Neural crest cell (in vitro differentiated cells): ENCODE measurements at places on chromosomes 12 and 14. TPM values are rescaled to one million over a fixed set of nuclear protein-coding genes. Genes with fewer than 3 reads are reported as not detected.

GRCh38 chr14:48714366-48714765 is 871.8 kb downstream of the RPS29 start:
- H3K27ac ChIP-seq: no peak overlapping the region
- H3K27me3 ChIP-seq: no peaks in the 10 kb centered on the region
- no peak overlapping the region for H3K4me3 ChIP-seq
- H3K36me3 ChIP-seq: no peaks in the 10 kb centered on the region
- H3K4me1 ChIP-seq: no peaks in the 10 kb centered on the region
- DNase-seq: no peak

DNA sequence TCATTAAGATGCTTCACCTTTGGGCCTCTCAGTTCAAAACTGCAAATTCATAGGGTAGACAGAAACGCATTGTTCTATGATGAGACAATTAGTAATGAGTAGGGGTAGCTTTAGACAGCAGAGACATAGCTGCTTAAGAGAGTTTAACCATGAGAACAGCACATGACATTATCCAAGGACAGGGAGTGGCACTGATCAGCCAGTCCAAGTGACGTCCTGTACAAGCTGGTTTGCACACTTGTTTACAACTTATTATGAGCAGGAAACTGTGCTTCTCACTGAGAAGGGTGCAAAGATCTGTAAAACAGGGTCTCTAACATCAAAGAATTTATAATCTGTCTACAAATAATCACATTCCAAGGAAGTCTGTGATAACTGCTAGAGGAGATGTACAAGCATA is 11.2 kb upstream of the SRSF5 start:
- peaks cover 2% of the 10 kb centered on the region for H3K27me3 ChIP-seq
- DNase-seq: no peak
- H3K4me3 ChIP-seq: no peak overlapping the region
- no peaks in the 10 kb centered on the region for H3K4me1 ChIP-seq
- H3K27ac ChIP-seq: peak overlapping the region; percentile 67

- peaks cover 2% of the 10 kb centered on the region for H3K27me3 ChIP-seq
- peaks cover 2% of the 10 kb centered on the region for H3K4me1 ChIP-seq
- no peaks in the 10 kb centered on the region for H3K36me3 ChIP-seq
- H3K27ac ChIP-seq: no peak overlapping the region
These were observed 63.2 kb upstream of the IFNG-AS1 start for GRCh38 chr12:67926063-67926462.

The HSPB8 gene
- 0.50 and 0.58 TPM in 2 replicates for total RNA-seq

- peaks cover 11% of the 10 kb centered on the region for H3K4me1 ChIP-seq
- H3K4me3 ChIP-seq: no peak overlapping the region
- H3K36me3 ChIP-seq: no peaks in the 10 kb centered on the region
- DNase-seq: no peak
- no peak overlapping the region for H3K27ac ChIP-seq
These were observed 42.6 kb downstream of the LRTM2 start for GRCh38 chr12:1862973-1863372.

GRCh38 chr14:48970943-48971342 is 615.2 kb downstream of the RPS29 start:
- no peak overlapping the region for H3K4me3 ChIP-seq
- no peaks in the 10 kb centered on the region for H3K36me3 ChIP-seq
- peaks cover 4% of the 10 kb centered on the region for H3K4me1 ChIP-seq
- no peaks in the 10 kb centered on the region for H3K27me3 ChIP-seq

The ALDH2 gene
- total RNA-seq: 62.8 and 65.9 TPM in 2 replicates

- no peak for DNase-seq
- no peaks in the 10 kb centered on the region for H3K4me1 ChIP-seq
- no peaks in the 10 kb centered on the region for H3K36me3 ChIP-seq
- H3K27me3 ChIP-seq: no peaks in the 10 kb centered on the region
These were observed 17.4 kb downstream of the BICDL1 start for GRCh38 chr12:120006258-120006975.

- H3K36me3 ChIP-seq: no peaks in the 10 kb centered on the region
- no peak overlapping the region for H3K4me3 ChIP-seq
- no peaks in the 10 kb centered on the region for H3K27me3 ChIP-seq
- no peak overlapping the region for H3K27ac ChIP-seq
These were observed 3.7 kb upstream of the SLC15A5 start for GRCh38 chr12:16281157-16281556.

GRCh38 chr14:100567877-100568163 is 19.4 kb downstream of the BEGAIN start:
- H3K4me3 ChIP-seq: no peak overlapping the region
- H3K27ac ChIP-seq: no peak overlapping the region
- H3K4me1 ChIP-seq: peaks cover 4% of the 10 kb centered on the region

DNA sequence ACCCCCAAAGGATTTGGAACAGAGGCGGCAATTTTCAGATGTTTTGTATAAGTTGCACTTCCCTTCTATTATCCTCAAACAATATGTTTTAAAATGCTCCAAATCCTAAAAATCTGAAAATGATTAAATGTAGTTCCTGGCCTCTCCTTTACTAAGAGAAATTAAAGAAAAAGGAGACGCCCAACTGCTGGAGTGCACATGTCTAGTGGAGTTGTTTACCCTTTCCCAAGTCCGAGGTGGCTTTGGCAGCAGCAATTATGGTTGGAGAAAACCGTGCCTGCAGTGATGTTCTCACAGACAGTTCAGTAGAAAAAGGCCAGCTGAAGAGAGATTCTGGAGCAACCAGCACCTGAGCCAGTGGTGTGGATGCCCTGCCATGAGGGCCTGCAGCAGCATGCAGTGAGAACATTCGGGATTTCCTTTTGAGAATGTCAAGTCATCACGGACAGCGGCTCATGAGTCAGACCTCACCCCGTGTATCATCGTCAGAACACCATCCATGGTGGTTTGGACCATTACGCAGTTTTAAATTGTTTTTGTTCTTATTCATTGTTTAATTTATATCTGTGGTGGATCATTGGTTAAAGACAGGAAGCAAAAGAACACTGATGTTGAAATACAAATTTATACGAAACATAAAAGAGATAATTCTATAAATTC is 179.0 kb upstream of the KRR1 start:
- H3K27me3 ChIP-seq: no peaks in the 10 kb centered on the region
- no peaks in the 10 kb centered on the region for H3K36me3 ChIP-seq
- DNase-seq: no peak

DNA sequence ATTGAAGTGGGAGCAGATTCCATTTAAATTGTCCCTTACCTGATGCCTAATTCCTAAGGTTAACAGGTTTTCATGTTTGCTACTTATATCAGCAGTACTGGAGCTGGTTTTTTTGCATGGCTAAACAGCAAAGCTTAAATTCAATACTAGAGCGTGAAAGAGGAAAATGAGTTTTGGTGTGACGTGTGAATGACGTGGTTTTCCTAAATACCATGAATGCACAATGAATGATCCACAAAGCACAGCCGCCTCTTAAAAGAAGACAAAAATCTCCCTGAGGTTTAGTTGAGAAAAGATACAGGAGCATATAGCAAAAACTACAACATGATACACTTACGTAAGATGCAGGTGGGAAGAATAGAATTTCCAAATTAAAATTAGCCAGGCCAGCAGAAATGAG is 731.1 kb downstream of the DIO2 start:
- H3K4me3 ChIP-seq: no peak overlapping the region
- H3K27me3 ChIP-seq: no peaks in the 10 kb centered on the region
- no peaks in the 10 kb centered on the region for H3K36me3 ChIP-seq
- peaks cover 16% of the 10 kb centered on the region for H3K4me1 ChIP-seq

DNA sequence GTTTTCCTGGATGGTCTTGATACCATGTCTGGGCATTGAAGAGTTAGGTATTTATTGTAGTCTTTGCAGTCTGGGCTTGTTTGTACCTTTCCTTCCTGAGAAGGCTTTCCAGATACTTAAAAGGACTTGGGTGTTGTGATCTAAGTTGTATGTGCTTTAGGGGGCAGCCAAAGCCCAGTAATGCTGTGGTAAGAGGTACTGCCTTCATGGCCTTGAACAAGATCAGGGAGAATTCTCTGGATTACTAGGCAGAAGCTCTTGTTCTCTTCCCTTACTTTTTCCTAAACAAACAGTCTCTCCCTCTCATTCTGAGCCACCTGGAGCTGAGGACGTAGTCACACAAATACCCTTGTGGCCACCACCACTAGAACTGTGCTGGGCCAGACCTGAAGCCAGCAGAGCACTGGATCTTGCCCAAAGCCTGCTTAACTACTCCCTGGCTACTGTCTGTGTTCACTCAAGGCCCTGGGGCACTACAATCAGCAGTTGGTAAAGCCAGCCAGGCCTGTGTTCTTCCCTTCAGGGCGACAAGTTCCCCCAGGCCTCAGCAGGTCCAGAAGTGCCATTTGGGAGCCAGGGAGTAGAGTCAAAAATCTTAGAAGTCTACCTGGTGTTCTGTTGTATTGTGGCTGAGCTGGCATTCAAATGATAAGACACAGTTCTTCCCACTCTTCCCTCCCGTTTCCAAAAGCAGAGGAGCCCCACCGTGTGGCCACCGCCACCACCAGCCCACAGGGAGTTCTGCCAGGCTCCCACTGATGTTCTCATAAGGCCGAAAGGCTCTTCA is 11.4 kb downstream of the PRORP start:
- H3K27ac ChIP-seq: no peak overlapping the region
- no peak for DNase-seq
- no peaks in the 10 kb centered on the region for H3K27me3 ChIP-seq

The CDKN1B gene
- 47.9 and 52.5 TPM in 2 replicates for total RNA-seq

The PRB3 gene
- not detected in 2 replicates for total RNA-seq

- H3K4me3 ChIP-seq: no peak overlapping the region
- H3K27me3 ChIP-seq: no peaks in the 10 kb centered on the region
- peak overlapping the region; percentile 43 for H3K27ac ChIP-seq
These were observed 72.3 kb downstream of the PTPN21 start for GRCh38 chr14:88482524-88482923.

The RFLNA gene
- 2.1 and 2.8 TPM in 2 replicates for total RNA-seq

- no peak overlapping the region for H3K4me3 ChIP-seq
- no peak for DNase-seq
- H3K36me3 ChIP-seq: no peaks in the 10 kb centered on the region
- H3K27ac ChIP-seq: no peak overlapping the region
- H3K27me3 ChIP-seq: no peaks in the 10 kb centered on the region
- no peaks in the 10 kb centered on the region for H3K4me1 ChIP-seq
These were observed 381.5 kb downstream of the ALG10 start for GRCh38 chr12:34403706-34404376.

- no peak overlapping the region for H3K27ac ChIP-seq
- no peaks in the 10 kb centered on the region for H3K27me3 ChIP-seq
- peak overlapping the region; percentile 34 for H3K4me3 ChIP-seq
- no peak for DNase-seq
- peaks cover 19% of the 10 kb centered on the region for H3K36me3 ChIP-seq
- H3K4me1 ChIP-seq: peaks cover 17% of the 10 kb centered on the region
These were observed 6.3 kb upstream of the CDH24 start for GRCh38 chr14:23063601-23064000.

GRCh38 chr14:101456246-101457175 is 104.8 kb upstream of the DIO3 start:
- DNase-seq: no peak
- H3K4me3 ChIP-seq: peak overlapping the region; percentile 64
- H3K27ac ChIP-seq: no peak overlapping the region
- peaks cover 20% of the 10 kb centered on the region for H3K4me1 ChIP-seq

The GALNT6 gene
- 0.09 and 0.16 TPM in 2 replicates for total RNA-seq

The SIRT4 gene
- 1.7 TPM in 2 replicates for total RNA-seq

The SDS gene
- not detected in 2 replicates for total RNA-seq

GRCh38 chr12:85874031-85874461 is at the start of gene NTS:
Gene NTS (plus strand): TSS chr12:85874295. CDS start chr12:85874404, 109 bp downstream.
- H3K4me3 ChIP-seq: peak within 1 kb of the TSS; percentile 11
- no peaks in the 10 kb centered on the region for H3K36me3 ChIP-seq
- DNase-seq: no peak
- peaks cover 15% of the 10 kb centered on the region for H3K27me3 ChIP-seq
- H3K27ac ChIP-seq: no peak within 1 kb of the TSS
- H3K4me1 ChIP-seq: peaks cover 12% of the 10 kb centered on the region

GRCh38 chr14:77574446-77575115 is 41.9 kb downstream of the SPTLC2 start:
- peaks cover 15% of the 10 kb centered on the region for H3K36me3 ChIP-seq
- no peaks in the 10 kb centered on the region for H3K27me3 ChIP-seq
- DNase-seq: no peak
- H3K4me3 ChIP-seq: no peak overlapping the region

The PIANP gene
- 8.6 and 8.7 TPM in 2 replicates for total RNA-seq

GRCh38 chr12:110639336-110640141 is 25.6 kb downstream of the TCTN1 start:
- H3K4me3 ChIP-seq: no peak overlapping the region
- peaks cover 45% of the 10 kb centered on the region for H3K4me1 ChIP-seq
- peaks cover 6% of the 10 kb centered on the region for H3K36me3 ChIP-seq
- peak overlapping the region; percentile 60 for H3K27ac ChIP-seq
- H3K27me3 ChIP-seq: no peaks in the 10 kb centered on the region

GRCh38 chr12:89355243-89356068 is 3.2 kb upstream of the DUSP6 start:
- peak overlapping the region; percentile 95 for H3K4me3 ChIP-seq
- DNase-seq: no peak
- H3K27me3 ChIP-seq: peaks cover 4% of the 10 kb centered on the region
- H3K4me1 ChIP-seq: peaks cover 51% of the 10 kb centered on the region

The STXBP6 gene
- 6.8 and 7.2 TPM in 2 replicates for total RNA-seq

The OAS2 gene
- not detected in 2 replicates for total RNA-seq

The APEX1 gene
- total RNA-seq: 433 and 437 TPM in 2 replicates

DNA sequence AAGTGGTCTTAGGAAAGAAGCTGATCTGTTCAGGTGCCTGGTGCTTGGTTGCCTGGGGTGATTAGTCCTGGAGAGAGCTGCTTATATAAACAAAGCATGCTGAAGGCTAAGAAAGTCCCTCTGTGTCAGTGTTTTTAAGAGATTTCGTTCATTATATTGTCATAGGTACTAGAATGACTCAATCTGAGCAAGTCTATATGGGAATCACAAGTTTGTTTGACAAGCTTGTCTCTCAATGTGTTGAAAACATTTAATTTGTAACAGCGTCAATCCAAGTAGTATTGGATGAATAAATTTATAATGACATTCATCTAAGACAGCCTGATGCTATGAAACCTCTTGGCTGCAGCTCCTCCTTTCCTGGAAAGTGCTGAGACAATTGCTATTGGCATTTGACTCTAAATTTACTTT is 256.3 kb downstream of the TMTC2 start:
- DNase-seq: no peak
- H3K4me1 ChIP-seq: peaks cover 4% of the 10 kb centered on the region
- no peaks in the 10 kb centered on the region for H3K36me3 ChIP-seq

- no peak for DNase-seq
- H3K27ac ChIP-seq: no peak overlapping the region
- no peaks in the 10 kb centered on the region for H3K27me3 ChIP-seq
- peaks cover 6% of the 10 kb centered on the region for H3K4me1 ChIP-seq
- H3K4me3 ChIP-seq: no peak overlapping the region
- H3K36me3 ChIP-seq: peaks cover 2% of the 10 kb centered on the region
These were observed 23.5 kb downstream of the ATP5MC2 start for GRCh38 chr12:53652366-53652765.

- H3K4me3 ChIP-seq: no peak overlapping the region
- DNase-seq: no peak
- H3K27ac ChIP-seq: no peak overlapping the region
These were observed 834.7 kb downstream of the DIO2 start for GRCh38 chr14:79376557-79376956.

The IKZF4 gene
- 42.3 and 45.5 TPM in 2 replicates for total RNA-seq

GRCh38 chr14:91152499-91152898 is 38.6 kb downstream of the DGLUCY start:
- no peaks in the 10 kb centered on the region for H3K36me3 ChIP-seq
- H3K4me3 ChIP-seq: no peak overlapping the region
- H3K4me1 ChIP-seq: no peaks in the 10 kb centered on the region
- no peak overlapping the region for H3K27ac ChIP-seq
- no peak for DNase-seq

- peaks cover 6% of the 10 kb centered on the region for H3K36me3 ChIP-seq
- peak overlapping the region; percentile 88 for H3K4me3 ChIP-seq
- DNase-seq: no peak
- H3K27me3 ChIP-seq: peaks cover 97% of the 10 kb centered on the region
- no peaks in the 10 kb centered on the region for H3K4me1 ChIP-seq
These were observed 493 bp downstream of the HOXC5 start for GRCh38 chr12:54033106-54033979.
